Cerebellar nuclear complex (tissue), 1 donor: ENCODE measurements at places on chromosomes 13 and 19.

GRCh38 chr13:58340895-58341294 lies 709.4 kb downstream of the PCDH17 start:
- DNase-seq = no peak

DNA sequence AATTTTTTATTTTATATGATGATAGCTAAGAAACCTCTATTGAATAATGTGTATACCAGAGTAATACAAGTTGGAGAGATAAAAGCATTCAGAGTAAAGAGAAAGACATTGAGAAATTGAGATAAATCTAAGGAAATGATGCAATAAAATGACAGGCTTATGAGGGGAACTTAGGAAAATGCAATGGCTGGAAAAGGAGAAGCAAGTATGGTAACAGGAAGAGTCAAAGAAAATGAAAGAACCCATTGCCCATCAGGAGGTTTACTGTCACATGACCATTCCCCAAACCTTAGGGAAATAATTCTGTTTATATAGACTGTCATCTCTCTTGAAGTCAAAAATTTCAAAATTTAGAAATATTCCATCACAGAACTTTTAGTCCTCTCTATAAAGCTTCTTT lies 808.0 kb upstream of the PRR20A start:
- no peak for DNase-seq

DNA sequence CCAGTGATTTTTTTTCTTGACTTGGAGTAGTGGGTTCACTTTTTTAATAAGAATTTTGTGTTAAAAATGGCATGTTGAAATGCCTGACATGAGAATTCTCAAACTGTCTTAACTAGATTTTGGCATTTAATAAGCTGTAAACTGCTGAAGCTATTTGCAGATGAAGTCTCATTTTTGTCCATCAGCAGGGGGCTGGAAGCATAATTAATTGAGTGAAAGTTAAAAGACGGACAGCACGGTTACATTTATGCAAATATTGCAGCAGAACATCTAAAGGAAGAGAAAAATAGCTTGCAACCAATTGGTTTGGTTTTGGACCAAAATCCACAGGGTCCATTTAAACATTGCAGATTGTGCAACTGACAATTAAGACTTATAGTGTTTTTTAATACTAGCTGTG lies 837.3 kb upstream of the KLHL1 start:
- DNase-seq = no peak

DNA sequence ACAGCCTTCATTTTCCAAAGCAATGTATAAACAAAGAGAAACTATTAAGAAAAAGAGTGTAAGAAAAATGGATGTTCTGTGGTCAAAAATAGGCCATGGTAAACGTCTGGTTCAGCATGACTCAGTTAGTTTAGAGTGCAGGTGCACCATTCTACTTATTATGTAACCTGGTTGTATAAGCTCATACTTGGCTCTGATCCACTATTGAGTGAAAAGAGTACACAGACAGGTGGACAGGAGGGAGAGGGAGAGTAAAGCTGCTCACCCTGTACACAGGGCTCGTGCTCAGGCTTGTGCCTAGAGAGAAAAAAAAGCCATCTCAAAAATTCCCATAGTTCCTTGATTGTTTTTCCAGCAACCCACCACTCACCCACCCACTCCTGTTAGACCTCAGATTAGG lies 85.8 kb upstream of the ZNF91 start:
- DNase-seq = no peak

- DNase-seq = no peak
Measured at GRCh38 chr13:51193387-51193786, 28.8 kb upstream of the FAM124A start.

DNA sequence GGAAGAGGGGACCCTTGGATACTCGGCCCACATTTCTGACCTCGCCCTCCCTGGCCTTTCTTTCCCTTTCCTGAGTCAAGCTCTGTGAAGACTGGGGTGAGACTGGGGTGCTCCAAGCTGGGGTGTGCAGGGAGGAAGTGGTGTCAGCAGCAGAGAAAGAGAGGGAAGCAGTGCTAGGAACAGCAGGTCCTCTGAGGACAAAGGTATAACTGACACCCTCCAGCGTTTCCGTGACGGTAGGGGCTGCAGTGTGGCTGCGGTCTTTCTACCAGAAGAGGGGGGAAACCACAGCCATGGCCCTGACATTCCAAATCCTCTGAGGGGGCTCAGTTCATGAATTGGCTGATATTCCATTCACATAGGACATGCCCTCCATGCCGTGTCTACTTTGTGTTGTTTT lies 1.1 kb downstream of the KIR3DL2 start:
- no peak for DNase-seq
